GM12891 (cell line): ENCODE measurements at places on chromosomes 2 and 18.

GRCh38 chr18:22180722-22181121, 11.3 kb downstream of the GATA6 start:
- DNase-seq, result no peak

DNA sequence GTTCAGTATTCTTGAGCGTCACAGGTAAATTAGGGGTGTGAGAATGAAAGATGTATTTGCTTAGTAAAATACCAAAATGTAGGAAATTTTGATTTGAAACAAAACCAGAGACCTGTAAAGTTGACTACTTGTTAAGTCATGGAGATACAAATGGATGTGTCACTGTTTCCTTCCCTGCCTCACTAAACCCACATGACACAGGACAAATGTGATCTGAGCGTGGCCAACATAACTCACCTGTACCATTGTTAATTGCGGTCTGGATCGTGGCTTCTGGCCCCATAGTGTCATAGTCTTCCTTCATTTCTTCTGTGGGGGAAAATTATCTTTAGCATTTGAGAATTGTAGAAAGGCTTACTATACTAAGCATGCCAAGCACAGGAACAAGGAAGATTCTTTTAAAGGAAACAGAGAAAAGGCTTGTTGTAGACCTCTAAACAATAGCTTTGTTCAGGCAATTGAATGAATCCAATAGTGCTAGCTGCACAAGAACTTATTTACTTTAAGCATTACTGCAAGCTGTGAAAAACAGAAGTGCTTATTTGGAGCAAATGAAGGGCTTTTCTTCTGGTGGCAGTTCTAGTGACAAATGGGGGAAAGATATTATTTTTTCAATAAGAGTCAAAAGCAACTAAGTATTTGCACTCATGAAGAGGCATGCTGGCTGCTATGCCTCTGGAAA, 95.2 kb downstream of the ZEB2 start:
- no peak for DNase-seq

GRCh38 chr2:25030702-25031101, 11.2 kb upstream of the EFR3B start:
- no peak for DNase-seq

DNA sequence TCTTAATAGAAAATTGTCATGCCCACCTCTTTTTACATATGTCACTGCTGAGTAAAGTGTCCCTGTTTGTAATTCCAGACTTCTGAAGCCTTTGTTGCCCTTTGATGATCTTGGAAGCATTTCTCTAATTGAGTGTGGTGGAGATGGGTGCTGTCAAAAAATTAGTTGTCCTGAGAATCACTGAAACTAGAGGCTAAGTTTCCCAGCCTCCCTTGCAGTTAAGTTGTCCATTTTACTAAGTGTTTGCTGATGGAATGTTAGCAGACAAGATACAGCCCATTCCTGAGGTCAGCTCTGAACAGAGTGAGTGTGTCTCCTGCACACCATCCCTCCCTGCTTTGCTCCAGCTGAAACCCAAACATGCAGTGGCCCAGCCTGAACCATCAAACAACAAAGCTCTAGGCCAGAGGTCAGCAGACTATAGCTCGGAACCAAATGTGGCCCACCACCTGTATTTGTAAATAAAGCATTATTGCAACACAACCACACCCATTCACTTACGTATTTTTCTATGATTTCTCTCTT, 28.1 kb upstream of the TMEM177 start:
- DNase-seq, result no peak

GRCh38 chr18:5868218-5868854, 27.0 kb downstream of the TMEM200C start:
- peak; percentile 17 for DNase-seq

DNA sequence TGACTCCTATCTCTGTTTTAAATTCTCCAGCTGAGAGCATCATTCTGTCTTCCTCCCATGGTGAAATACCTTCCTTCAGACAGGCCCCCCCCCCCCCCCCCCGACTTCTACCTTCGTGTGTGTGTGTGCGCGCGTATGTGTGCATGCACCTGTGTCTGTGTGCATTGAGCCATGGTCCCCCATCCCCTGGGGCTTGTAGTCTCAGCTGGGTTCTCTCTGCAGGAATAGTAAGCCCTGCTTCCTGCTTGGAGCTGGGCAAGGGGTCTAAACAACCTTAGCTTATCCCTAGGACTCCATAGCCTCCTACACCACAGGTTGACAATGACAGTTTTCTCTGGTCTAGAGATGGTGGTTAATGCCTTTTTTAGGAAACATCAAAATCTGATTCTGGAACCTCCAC, 427.5 kb upstream of the KLHL29 start:
- no peak for DNase-seq

- no peak for DNase-seq
Observed at GRCh38 chr18:58927659-58928058, 63.0 kb downstream of the ZNF532 start.

GRCh38 chr2:82055846-82056245, 1751.3 kb upstream of the LRRTM1 start:
- DNase-seq, result no peak
